ENCODE measurements at places on chromosomes 1 and 21.

DNA sequence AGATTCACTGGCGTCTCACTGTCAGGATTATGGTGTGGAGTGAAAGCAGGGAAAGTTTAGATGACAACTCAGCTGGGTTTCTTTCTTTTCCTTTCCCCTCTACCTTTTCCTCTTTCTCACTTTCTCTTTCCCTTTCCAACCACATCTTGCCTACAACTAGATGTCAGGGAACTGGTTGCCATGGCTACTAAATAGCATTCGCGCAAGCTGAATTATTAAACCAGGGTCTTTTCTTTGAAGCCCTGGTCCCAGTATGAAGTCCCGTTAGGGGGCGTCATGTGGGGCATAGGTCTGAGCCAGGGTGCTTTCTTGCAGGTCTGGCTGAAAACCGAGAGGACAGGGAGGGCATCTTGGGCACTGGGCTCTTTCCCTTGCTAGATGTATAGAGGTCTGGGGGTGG lies 168.4 kb upstream of the CACNA1E start:
- DNase-seq = no peak

- DNase-seq = no peak
These were observed 64.7 kb upstream of the LRRC7 start for GRCh38 chr1:69502991-69503390.

GRCh38 chr21:46058431-46059145 lies 39.3 kb upstream of the COL6A2 start:
- DNase-seq = no peak

- DNase-seq = peak; percentile 82
These were observed 5.2 kb downstream of the TNFRSF18 start for GRCh38 chr1:1200876-1201810.

DNA sequence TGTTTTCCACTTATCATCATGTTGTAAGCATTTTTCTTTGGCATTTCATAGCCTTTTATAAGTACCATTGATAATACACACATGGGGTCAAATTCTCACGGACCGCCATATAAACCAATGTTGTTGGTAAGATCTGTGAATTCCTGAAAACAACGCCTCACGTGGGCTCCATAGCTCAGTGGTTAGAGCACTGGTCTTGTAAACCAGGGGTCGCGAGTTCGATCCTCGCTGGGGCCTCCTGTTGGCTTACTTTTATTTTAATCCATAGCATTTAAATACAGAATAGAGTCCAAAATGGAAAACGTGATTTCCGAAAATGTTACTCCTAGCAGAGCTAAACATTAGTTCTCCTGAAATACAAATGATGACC lies 83.1 kb downstream of the HHIPL2 start:
- DNase-seq = peak; percentile 72

DNA sequence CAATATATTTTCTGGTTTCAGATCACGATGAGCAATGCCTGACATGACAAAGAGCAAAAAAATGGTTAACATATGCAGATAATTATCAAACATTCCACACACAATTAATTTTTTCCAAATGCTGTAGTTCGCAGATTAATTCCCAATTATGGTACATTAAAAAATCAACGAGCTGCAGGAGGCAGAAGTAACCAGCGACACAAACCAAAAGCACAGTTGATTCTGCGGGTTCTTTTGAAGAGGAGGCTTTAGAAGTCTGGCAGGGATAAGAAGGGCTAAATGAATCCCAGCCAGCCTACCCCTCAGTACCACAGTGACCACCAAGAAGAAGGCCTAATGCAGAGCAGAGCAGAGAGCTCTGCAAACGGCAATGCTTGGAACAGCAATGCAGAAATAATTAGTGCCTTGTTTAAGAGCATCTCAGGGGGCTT lies 17.0 kb upstream of the KNCN start:
- no peak for DNase-seq

GRCh38 chr1:232574889-232575762 lies 54.8 kb downstream of the SIPA1L2 start:
- DNase-seq = no peak

DNA sequence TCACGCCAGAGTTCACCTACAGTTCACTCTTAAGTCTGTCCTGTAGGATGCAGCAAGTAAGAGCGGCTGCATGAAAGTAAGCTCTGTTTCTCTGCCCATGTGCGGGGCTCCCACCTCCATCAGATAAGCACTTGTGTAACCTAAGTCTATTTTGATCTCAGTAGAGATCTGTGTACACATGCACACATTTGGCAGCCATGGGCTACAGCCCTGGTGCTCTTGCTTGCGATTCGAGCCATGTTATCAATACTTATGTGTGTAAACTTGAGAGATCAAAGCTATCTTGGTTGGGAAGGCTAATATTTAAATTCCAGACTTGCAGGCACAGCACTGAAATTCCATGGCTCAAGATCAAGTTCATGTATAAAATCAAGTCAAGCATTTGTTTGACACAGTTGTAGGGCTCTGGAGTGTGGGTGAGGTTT lies 244.7 kb upstream of the FGGY start:
- no peak for DNase-seq

- no peak for DNase-seq
These were observed 27.3 kb upstream of the RNF19B start for GRCh38 chr1:32991819-32992488.

DNA sequence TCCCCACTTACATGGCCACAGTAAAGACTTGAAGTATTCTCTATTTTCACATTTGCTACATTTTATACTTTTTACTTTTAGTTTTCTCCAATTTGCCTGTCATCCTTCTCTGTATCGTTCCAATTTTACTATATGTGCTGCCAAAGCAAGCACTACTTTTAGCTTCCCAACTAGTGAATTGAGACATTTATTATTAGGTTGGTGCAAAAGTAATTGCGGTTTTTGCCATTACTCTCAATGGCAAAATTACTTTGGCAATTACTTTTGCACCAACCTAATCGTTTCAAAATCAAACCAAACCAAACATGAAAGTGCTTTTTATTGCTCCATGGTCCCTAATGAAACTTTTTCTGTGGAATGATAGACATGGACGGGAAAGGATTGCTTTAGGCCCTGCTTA lies 56.6 kb upstream of the ATF3 start:
- no peak for DNase-seq

- no peak for DNase-seq
These were observed 62.0 kb upstream of the HOOK1 start for GRCh38 chr1:59752556-59753414.

- DNase-seq = no peak
These were observed 39.1 kb upstream of the DPH5 start for GRCh38 chr1:101064697-101065096.

DNA sequence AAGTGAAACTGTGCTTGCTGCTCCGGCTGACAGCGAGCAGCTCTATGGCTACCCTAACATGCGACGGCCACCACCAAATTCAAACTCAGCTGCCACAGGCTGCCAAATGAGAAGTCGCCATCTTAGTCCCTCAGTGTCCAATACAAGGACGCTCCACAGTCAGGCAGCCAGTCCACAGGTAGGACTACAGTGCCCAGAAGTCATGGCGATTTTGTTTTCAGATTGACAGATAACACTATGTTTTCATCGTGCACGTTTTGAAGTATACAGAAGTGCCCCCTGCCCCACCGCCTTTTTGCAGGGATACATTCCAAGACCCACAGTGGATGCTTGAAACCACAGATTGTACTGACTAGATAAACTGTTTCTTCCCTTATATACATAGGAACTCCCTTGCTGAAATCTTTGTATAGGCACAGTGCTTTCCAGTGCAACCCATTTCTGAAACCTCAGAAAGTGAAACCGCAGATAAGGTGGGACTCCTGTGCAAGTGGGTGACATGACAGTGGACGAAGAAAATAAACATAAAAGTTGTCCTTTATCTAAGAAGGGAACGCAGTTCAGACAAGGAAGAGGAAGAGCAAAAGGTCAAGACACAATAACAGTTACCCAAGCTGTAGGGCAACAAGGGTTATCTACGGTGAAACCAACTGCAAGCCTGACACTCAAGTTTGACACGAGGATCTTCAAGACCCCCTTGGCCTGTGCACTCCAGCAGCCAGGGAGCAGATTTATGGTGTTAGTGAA lies 52.2 kb downstream of the STX6 start:
- DNase-seq = no peak

GRCh38 chr1:199242601-199243000 lies 603.8 kb downstream of the PTPRC start:
- no peak for DNase-seq

- DNase-seq = no peak
These were observed 33.4 kb downstream of the DOCK7 start for GRCh38 chr1:62654744-62655143.

DNA sequence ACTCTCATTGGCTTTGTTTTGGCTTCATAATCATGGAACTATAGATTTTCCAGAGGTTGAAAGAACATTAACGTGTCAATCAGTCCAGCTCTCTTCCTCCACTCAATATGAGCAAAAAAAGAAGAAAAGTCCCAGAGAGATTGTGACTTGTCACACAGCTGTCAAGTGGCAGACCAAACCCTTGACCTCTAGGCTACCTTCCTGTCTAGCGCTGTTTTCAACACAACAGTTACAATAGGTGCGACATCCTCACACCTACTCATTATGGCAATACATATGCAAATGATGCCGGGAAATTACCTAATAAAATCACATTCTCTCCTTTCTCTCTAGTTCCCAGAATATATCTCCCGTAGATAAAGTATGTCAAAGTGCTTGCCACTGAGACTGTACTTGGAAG lies 1.1 kb downstream of the WARS2 start:
- no peak for DNase-seq

DNA sequence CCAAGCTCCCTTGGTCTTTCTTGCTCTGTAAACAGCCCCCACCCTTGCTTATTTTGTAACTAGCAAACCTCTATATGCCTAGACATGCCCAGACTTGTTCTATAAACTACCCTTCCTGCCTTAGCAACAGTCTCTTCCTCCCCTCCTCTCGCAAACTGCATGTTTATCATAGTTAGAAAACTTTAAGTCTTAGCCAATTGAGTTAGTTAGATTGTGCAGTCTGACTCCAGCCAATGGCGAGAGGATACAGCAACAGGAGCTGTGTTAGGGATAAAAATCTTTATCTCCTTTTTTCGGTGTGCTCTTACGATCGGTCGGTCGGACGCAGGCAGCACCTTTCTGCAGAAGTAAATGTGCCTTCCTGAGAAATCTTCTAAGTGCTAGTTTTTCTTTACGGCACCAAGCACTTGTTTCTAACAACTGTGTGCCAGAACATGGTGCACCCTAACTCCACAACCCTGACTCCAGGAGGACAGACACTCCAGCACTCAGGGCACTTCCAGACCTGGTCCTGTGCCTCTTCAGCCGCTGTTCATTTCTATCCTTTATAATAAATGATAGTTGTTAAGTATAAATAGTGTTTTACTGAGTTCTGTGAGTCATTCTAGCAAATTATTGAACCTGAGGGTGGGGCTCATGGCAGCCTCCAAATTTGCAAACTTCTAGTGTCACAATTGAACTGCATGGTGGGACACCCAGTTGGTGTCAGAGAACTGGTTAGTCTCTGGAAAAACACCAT lies 25.7 kb upstream of the GNG4 start:
- DNase-seq = no peak

DNA sequence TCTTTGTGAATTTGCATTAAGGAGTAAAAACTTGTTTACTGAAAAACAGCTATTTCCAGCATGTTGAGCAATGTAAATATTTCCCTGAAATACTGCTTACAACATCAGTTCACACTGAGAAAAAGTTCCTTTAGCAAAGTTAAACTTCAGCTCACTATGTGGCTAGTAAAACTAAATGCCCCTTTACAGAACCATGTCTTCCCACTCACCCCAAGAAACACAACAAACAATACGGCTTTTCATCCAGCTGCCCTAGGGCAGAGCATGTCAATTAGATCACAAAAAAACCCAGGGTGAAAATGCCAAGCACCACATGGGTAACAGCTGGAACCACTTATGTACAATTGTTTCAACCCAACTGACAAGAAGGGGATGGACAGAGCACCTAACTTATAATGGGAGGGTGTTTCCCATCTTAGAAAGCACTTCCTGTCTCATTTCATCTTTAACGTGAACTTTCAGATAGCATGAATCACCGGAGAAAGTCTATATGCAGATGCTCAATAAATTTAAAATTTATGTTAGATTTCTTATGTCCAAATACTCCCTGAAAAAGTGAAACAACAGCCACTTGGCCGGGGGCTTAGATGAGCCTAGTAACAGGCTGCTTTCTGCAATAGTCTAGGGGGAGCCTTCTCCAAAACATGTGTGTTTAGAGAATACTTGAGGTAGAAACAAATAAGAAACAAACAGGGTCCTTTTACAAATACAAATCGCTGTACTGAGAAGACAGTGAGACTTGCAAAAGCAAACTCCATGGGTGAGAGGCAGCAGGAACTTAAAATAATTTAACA lies 6.6 kb downstream of the NID1 start:
- no peak for DNase-seq

- no peak for DNase-seq
These were observed 803 bp upstream of the RHBG start for GRCh38 chr1:156368157-156368658.

DNA sequence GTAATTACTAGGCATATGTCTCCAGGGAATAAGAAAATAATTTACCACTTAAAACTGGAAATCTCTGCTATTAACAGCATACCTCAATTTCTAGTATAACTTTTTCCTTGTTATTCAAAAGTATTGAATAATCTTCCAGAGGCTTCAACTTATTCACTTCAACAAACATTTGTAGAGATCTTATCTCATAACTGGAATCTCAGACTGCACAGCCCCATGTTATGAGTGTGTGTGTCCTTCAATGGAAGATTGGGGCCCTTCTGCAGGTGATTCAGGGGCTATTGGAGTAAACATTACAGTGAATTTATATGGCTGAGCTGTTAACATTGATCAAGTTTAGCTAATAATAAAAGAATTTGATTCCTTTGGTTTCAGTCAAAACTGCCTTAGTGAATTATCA lies 946.1 kb downstream of the TTLL7 start:
- DNase-seq = no peak

DNA sequence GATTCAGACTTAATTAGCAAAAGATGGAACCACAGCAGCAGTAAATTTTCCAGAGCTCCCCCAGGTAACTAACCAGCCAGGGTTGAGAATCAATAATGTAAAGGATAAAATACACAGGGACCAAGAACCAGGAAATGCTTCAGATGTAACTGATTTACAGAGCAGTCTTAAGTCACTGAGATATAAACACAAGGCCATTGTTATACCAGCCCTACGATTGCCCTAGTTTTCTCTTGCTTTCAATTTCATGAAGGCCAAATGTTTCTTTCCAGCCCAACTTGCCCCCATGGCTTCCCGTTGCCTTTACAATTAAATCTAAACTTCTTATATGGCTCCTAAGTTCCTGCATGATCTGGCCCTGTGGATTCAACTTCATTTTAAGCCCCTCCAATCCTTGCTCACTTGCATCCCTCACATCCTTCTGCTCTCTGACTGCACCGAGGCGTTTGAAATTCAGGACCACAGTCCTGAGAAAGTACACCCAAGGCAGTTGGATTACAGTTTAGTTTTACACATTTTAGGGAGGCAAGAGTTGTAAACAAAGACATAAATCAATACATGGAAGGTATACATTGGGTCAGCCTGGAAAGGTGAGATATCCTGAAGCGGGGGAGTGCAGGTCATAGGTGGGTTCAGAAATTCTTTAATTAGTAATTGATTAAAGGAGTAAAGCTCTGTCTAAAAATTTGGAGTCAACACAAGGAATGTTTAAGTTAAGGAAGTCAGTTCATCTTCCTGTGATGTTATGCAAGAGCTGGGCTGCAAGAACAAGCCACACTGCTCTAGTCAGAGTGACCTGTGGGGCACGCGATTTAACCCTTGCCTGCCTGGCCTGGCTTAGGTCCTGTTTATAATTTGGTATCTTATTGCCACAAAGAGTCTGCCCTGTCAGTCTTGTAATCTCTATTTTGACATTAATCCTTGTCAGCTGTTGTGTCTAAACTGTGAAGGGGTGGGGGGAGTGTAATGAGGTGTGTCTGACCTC lies 69.9 kb upstream of the COG2 start:
- no peak for DNase-seq

Data from stimulated activated CD4-positive, alpha-beta T cell treated with anti-CD3 and anti-CD28 coated beads, Interleukin-2, amount 100 ng/mL, for 48 hours (primary cell).